ENCODE measurements at places on chromosomes 6 and 20.

DNA sequence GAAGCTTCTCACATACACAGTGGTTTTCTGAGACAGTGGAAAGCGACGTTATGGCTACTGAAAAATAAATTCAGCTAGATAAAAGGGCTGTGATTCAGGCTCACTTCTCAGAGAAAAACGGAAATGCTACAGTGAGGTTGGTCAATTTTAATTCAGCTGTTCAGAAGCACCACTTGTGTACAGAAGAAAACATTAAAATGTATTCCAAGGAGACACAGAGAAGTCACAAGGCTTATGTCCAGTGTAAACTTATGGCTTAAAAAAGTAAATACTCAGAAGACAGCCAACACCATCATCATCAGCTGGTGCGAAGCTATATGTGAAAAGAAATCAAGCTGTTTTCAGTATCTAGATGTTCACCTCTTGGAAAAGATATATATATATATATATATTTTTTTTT is 68.6 kb downstream of the ABHD12 start:
- no peak for DNase-seq

- no peak for DNase-seq
Observed at GRCh38 chr6:449486-450419, 58.2 kb downstream of the IRF4 start.

GRCh38 chr6:49676671-49677281 is 36.6 kb downstream of the CRISP2 start:
- DNase-seq: no peak

- no peak for DNase-seq
Observed at GRCh38 chr6:89048985-89049384, 31.6 kb upstream of the PNRC1 start.

DNA sequence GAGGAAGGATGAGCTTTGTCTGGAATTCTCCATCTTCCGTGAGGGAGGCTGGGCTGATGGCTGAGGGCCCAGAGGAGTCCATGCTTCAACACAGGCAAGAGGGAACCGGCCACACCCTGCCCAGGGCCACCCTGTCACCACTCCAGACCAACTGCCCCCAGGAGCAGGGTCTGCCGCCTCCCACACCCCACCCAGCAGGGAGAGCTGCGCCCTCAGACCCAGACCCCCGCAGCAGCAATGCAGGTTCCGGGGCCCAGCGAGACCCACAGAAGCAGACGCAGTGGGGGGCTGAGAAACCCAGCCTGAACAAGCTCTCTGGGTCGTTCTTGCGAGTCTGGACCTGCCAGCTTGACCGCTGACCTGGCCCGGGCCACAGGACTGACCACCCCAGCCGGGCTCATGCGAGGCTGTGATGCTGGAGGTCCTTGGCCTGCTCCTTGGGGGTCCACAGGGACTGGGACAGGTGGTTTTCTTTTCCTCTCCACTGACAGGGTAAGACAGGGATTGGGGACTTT is 25.0 kb downstream of the FRMD1 start:
- DNase-seq: no peak

DNA sequence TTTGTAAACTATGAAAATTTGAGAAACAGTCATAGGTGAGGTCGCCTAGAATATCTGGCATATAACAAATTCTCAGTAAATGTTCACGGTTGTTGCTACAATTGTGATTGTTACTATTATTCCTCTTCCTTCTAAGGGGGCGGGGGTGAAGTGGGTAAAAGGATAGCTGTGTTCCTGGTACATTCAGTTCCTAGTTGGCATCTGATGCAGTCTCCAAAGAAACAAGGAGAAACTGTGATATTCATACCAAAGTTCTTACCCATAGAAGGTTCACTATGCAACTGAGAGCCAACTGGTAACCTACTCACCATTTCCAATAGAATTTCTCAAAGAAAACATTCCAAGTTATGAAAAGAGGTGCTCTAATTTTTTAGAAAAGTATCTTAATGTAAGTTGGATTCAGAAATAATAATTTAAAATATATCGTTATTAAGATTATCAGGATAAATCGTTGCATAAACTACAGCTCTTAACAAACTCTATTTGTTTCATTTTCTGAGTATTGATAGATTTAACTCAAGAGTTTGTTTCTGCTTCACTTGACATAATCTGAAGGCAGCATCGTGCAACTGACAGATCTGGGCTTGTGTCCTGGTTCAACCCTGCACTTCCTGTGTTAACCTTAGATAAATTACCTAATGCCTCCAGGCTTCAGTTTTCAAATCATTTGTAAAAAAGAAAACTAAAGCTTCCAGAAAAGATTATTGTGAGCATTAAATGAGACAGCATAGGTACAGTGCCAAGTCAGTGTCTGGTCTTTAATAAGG is 13.3 kb upstream of the MAP7 start:
- no peak for DNase-seq

DNA sequence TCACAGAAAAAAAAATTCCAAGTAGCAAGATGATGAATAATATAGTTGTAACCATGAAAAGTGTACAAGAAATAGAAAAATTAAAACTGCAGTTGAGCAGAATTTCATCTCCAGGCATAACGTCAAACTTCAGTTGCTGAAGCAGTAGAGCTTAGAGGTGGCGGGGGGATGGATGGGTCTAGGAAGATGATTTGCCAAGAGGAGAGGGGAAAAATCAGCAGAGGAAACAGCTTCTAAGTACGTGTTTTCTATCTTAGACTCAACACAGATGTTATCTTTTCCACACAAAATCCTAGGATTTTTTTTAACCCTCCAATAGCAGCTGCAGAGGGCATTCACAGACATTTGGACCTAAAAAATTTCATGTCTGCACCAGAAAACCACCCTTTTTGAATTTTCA is 136.0 kb downstream of the OPN5 start:
- DNase-seq: no peak

GRCh38 chr6:13629459-13630116 is 14.5 kb downstream of the NOL7 start:
- no peak for DNase-seq

- no peak for DNase-seq
Observed at GRCh38 chr20:9886227-9886626, 47.4 kb upstream of the PAK5 start.

- no peak for DNase-seq
Observed at GRCh38 chr6:111410371-111410770, 72.6 kb downstream of the REV3L start.

DNA sequence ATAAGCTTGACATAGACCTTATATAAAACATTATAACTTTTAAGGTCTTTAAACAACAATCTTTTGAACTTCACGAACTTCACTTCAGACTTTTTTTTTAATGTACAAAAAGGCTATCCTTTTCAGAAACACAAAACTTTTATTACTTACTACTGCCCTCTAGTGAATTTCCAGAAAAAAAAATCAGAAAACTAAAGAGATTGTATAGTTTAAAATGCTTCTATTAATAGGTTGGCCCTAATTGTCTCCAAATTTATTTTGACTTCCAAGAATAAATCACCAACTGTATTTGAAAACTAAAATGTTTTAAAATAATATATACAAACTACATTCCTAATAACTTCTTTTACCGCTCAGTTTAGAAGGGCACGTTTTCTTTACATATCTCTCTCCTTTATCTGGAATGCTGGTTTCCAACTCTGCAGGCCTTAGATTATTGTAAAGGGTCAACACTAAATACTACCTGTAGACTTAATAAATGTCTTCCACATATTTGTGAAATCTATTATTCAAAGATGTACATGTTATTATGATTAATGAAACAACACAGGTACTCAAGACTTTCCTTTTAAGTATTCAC is 66.8 kb downstream of the LMBRD1 start:
- DNase-seq: no peak

DNA sequence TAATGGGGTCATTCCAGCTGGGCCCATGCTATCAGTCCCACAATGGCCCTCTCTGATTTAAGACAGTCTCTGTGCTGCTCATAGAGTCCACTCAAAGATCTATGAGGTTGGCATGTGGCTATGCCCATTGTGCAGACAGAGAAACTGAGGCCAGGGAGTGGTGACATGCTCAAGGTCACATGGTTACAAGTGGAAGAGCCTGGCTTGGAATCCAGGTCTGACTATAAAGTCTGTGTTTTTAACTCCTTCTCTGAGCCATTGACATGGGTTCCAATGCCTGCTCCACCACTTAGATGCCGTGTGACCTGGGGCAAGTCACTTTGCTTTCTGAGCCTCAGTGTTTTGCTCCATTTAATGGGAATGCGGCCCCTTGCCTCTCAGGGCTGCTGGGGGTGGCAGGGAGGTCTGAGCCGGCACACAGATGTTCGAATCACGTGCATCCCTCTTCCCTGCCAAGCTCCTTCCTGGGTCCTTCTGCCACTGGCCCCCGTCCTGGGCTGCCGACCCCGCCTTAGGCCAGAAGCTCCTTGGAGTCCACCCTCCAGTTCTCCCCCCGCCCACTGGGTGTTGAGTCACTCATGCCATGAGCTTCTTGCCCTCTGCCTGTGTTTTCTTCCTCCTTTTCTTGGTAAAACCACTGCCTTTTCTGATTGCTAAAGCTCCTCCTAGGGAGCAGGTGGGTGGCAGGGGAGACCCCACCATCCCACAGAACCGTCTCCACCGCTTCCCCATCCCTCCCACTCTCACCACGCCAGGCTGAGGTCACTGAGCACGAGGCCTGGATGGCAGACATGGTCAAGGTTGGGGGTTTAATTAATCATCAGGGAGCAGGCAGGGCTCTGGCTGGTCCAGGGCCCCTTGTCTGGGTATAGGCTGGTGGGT is 35.7 kb downstream of the CEBPB start:
- DNase-seq: no peak

- no peak for DNase-seq
Observed at GRCh38 chr20:33263784-33264183, 19.2 kb upstream of the BPIFB1 start.

- no peak for DNase-seq
Observed at GRCh38 chr6:169869301-169869700, 117.9 kb downstream of the ERMARD start.

DNA sequence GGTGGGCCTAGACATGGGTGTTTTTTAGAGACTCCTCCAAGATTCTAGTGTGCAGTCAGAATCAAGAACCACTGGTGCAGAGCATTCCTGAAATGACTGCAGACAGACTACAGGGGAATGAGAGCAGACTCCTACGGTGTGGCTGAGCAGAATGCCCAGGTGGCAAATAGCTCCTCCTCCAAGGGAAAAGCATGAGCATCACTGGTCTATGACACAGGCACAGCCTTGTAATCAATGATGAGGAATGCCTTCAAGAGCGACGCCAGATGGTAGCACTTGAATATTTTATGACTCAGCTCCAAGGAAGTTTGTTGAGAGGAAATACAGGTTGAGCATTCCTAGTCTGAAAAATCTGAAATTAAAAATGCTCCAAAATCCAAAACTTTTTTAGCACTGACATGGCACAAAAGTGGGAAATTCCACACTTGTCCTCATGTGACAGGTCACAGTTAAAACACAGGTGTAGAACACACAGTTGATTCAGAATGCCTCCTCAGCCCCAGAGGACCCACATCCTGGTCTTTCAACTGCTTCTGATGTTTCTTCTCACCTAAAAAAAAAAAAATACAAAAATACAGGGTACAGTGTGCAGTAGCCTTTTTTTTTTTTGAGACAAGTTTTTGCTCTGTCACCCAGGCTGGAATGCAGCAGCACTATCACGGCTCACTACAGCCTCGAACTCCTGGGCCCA is 10.6 kb upstream of the FAM8A1 start:
- DNase-seq: no peak

DNA sequence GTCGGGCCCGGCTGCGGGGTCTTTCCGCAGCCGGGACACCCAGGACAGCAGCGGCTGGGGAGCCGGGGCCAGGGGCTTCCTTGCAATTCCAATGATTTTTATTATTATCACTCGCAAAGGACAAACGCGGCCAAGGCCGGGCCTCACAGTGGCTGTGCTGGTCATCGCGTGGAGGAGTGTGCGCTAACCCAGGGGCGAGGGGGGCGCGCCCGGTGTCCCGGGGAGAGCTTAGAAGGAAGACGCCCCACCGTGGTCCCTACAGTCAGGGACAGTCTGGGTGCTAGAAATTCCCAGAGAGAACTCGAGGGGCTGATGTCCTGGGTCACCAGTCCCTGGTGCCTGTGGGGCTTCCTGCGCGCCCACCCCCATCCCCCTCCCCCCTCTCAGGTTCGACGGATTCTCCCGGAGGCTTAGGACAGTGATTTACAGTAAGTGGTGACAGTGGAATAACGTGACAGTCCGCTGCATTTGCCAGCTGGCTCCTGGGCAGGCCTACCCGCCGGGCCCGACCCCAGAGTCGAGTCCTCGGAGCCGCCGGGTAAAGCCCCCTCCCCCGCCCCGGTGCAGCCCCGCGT is 9.5 kb downstream of the FOXC1 start:
- no peak for DNase-seq

DNA sequence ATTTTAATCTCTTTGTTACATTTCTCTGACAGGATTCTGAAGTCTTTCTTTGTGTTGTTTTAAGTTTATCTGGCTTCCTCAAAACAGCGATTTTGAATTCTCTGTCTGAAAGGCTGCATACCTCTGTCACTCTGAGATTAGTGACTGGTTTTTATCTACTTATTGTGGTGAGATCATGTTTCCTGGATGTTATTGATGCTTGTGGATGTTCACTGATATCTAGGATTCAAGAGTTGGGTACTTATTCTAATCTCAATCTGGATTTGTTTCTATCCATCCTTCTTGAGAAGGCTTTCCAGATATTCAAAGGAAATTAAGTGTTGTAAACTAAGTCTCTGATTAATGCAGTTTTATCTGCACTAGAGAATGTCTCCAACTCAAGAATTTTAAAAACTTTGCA is 1076.1 kb upstream of the ADGRB3 start:
- no peak for DNase-seq

DNA sequence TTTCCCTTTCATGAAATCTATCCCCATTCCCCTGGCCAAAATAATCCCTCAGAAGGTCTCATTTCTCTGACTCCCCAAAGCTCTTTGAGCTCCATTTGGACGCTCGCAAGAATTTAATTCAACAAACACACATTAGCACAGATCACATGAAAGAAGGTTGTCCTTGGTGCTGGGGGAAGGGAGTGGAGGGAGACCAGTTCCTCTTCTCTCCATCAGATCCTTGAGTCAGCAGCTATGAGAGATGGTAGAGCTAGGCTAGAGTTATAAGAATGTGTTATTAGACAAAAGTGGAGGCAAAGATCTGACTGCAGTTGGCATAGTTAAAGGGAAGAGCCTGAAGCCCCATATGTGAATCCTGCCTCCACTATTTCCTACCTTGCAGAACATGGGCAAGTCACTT is 184.2 kb upstream of the CDYL start:
- DNase-seq: no peak

DNA sequence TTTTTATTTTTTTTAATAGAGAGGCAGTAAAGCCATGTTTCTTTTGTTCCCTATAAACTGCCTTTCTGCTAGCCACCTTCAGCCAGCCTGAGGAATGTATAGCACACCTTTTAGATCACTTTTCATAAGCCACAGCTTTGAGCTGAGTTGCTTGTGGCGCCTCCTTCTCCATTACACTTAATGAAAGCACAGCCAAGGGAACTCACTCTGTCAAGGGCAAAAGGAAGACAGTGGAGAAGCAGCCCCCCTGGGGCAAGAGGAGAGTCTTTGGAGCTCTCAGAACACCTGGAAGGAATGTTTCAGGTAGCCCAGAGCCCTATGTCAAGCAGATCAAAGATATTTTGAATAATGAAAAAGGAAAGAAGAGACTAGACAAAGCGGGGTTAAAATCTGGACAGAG is 235.1 kb downstream of the CLIC5 start:
- no peak for DNase-seq

GRCh38 chr6:52529311-52529710 is 47.5 kb downstream of the TRAM2 start:
- DNase-seq: no peak
